Left lung (tissue), 14 donors: ENCODE measurements at places on chromosomes 1 and 21. TPM values are rescaled to one million over a fixed set of nuclear protein-coding genes. Genes with fewer than 3 reads are reported as not detected.
A peak's percentile ranks its signal among the peaks of the same experiment; 100 is the strongest.

DNA sequence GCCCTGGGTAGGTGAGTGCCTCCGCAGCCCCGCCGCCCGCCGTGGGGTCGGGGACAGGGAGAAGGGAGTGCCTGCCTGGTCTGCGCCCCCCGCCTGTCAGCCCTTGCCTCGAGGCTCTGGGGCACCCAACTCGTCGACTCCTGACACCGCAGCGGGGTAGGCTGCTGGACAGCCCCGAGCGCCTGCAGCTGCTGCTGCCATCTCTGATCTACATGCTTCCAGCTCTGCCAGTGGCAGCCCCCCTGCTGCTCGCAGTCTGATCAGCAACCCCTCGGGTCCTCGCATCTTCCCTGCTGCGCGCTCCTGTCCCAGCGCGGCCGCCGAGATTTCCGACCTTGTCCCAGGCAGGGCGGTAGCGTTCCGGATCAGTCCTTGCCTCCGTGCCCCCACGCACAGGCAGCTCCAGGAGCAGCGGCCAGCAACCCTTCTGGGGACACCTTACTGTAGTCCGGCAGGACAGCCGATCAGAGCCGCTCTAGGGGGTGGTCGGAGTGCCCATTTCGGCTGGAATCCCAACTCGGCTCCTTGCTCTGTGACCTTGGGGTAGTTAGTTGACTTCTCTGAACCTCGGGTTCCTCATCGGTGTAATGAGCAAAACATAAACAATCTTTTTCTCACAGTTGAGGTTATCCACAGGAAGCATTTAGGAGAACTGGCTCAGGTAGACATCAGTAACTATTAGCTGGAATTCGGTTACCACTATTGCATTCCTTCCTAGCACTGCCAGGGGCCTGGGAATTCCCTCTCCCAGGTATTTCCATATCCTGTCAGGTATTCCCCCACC is 540 bp downstream of the BCAN start:
- H3K27ac ChIP-seq: no peak overlapping the region
- no peak for DNase-seq
- H3K36me3 ChIP-seq: no peaks in the 10 kb centered on the region
- H3K4me3 ChIP-seq: no peak overlapping the region
- H3K4me1 ChIP-seq: peaks cover 11% of the 10 kb centered on the region
- peaks cover 71% of the 10 kb centered on the region for H3K27me3 ChIP-seq

GRCh38 chr1:159289060-159289459 is 13.1 kb upstream of the FCER1A start:
- no peak overlapping the region for H3K4me3 ChIP-seq
- no peaks in the 10 kb centered on the region for H3K27me3 ChIP-seq
- no peak for DNase-seq
- H3K27ac ChIP-seq: no peak overlapping the region
- peaks cover 10% of the 10 kb centered on the region for H3K4me1 ChIP-seq

Gene KDF1
- 6.7 TPM for polyA plus RNA-seq

- peaks cover 62% of the 10 kb centered on the region for H3K27me3 ChIP-seq
- H3K27ac ChIP-seq: no peak overlapping the region
- no peak for DNase-seq
- H3K36me3 ChIP-seq: no peaks in the 10 kb centered on the region
- peaks cover 23% of the 10 kb centered on the region for H3K4me1 ChIP-seq
These were observed 4.3 kb upstream of the PLEKHG5 start for GRCh38 chr1:6495540-6496364.

DNA sequence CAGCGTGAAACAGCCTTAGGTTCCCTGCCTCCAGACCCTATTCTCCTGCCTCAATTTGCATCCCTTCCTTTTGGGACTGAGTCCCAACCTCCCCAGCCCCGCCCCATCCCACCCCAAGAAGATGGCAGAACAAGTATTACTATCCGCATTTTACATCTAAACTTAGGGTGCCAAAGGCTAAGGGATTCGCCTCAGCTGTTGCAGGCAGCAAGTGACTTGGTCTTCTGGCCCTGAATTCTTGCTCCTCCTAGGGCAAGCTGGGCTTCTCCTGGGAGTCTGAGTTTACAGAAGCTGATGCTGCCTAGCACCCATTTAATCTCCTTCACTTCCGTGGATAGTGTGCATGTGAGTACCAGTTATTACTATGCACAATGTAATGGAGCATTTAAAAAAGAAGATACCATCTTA is 161.3 kb upstream of the NR5A2 start:
- no peak overlapping the region for H3K4me3 ChIP-seq
- H3K27me3 ChIP-seq: no peaks in the 10 kb centered on the region
- DNase-seq: no peak
- no peak overlapping the region for H3K27ac ChIP-seq
- H3K36me3 ChIP-seq: no peaks in the 10 kb centered on the region

Gene PLA2G2C
- 0.16 TPM for polyA plus RNA-seq

GRCh38 chr21:43321111-43321510 is 105.8 kb downstream of the SIK1 start:
- no peak overlapping the region for H3K27ac ChIP-seq
- no peaks in the 10 kb centered on the region for H3K27me3 ChIP-seq
- no peaks in the 10 kb centered on the region for H3K36me3 ChIP-seq
- H3K4me1 ChIP-seq: no peaks in the 10 kb centered on the region

Gene SERPINC1
- not detected for polyA plus RNA-seq

GRCh38 chr1:96072021-96072420 is 649.6 kb upstream of the PTBP2 start:
- H3K27me3 ChIP-seq: no peaks in the 10 kb centered on the region
- H3K4me1 ChIP-seq: no peaks in the 10 kb centered on the region
- H3K36me3 ChIP-seq: no peaks in the 10 kb centered on the region

GRCh38 chr1:175192111-175192629 is 406 bp downstream of the KIAA0040 start:
- H3K36me3 ChIP-seq: no peaks in the 10 kb centered on the region
- peak overlapping the region; percentile 89 for H3K27ac ChIP-seq
- H3K27me3 ChIP-seq: no peaks in the 10 kb centered on the region
- peaks cover 58% of the 10 kb centered on the region for H3K4me1 ChIP-seq
- DNase-seq: peak; percentile 54

Gene TEX35
- 0.51 TPM for polyA plus RNA-seq

Gene PDC
- polyA plus RNA-seq: 0.48 TPM

Gene GJA9
- polyA plus RNA-seq: 0.41 TPM

GRCh38 chr1:84836145-84836544 is 56.9 kb downstream of the LPAR3 start:
- H3K36me3 ChIP-seq: no peaks in the 10 kb centered on the region
- no peak overlapping the region for H3K27ac ChIP-seq
- H3K4me3 ChIP-seq: no peak overlapping the region
- no peaks in the 10 kb centered on the region for H3K4me1 ChIP-seq
- peaks cover 4% of the 10 kb centered on the region for H3K27me3 ChIP-seq

GRCh38 chr1:205565799-205566198 is 61.3 kb downstream of the CDK18 start:
- H3K36me3 ChIP-seq: no peaks in the 10 kb centered on the region

GRCh38 chr1:53409695-53410094 is 49.5 kb upstream of the DMRTB1 start:
- no peak for DNase-seq
- H3K27ac ChIP-seq: no peak overlapping the region
- no peaks in the 10 kb centered on the region for H3K36me3 ChIP-seq
- H3K4me3 ChIP-seq: no peak overlapping the region
- H3K4me1 ChIP-seq: no peaks in the 10 kb centered on the region
